GM23338 (cell line): ENCODE measurements at places on chromosomes 3 and 15. TPM values are rescaled to one million over a fixed set of nuclear protein-coding genes. Genes with fewer than 3 reads are reported as not detected.

WDR76 gene
- total RNA-seq, result 14.6 and 17.8 TPM in 2 replicates

BCL2A1 gene
- not detected in 2 replicates for total RNA-seq

- DNase-seq, result no peak
Observed at GRCh38 chr3:14507757-14508504, 32.2 kb downstream of the GRIP2 start.

- DNase-seq, result no peak
Observed at GRCh38 chr15:70036585-70037291, 61.0 kb downstream of the TLE3 start.

DNA sequence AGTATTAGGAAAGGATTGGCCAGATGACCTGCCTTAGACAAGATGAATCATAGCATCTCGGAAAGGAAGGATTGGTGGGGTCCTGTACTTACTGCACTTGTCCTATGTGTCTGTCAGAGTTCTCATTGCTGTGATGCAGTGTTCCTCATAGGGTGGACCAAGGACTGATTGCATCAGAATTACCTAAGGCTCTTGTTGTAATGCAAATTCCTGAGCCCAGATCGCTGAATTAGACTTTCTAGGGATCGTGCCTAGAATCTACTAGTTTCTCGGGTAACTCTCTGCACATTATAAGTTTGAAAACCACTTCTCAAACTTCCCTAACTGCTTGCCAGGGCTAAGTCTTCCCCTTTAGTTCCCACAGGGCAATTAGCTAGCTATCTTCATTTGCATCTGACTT is 74.9 kb upstream of the SKOR1 start:
- peak; percentile 56 for DNase-seq

TMCC1 gene
- 12.0 and 18.4 TPM in 2 replicates for total RNA-seq

SIN3A gene
- total RNA-seq, result 68.4 and 73.0 TPM in 2 replicates

DNA sequence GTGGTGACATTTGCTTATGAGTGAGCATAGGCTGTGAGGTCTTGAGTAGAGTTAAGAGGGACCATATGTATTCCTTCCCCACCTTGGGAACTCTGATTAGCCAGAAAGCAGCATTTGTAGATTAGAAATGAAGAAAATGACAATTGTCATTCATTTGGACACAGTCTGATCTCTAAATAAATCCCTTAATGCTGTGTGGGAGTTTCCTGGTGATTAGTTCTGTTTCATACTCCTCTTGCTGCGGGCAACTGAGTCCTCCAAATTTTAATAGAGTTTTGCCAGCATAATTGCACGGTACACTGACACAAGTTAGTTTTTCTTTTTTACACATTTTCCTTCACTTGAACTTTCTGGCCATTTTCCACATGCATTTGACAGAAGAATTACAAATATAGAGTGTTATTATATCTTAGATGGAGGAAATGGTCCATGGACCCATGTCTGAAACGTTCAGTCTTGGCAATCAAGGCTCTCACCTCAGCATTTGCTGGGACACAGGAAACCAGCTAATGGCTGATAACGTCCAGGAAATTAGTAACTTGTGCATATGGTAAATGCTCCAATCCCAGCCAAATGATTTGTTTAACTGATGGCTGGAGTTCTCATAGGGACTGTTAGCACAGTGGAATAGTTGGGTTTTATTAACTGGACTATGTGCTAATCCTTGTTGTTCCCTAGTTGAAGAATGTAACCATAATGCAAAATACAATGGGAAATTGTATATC is 321.2 kb downstream of the RBMS3 start:
- DNase-seq, result no peak
